Activated CD4-positive, alpha-beta T cell treated with anti-CD3 and anti-CD28 coated beads for 24 hours (primary cell): ENCODE measurements at places on chromosomes 1 and 21.

GRCh38 chr1:44073528-44073927, 42.3 kb upstream of the SLC6A9 start:
- no peak for DNase-seq

- DNase-seq = no peak
Measured at GRCh38 chr1:17007121-17007520, 4.6 kb downstream of the ATP13A2 start.

DNA sequence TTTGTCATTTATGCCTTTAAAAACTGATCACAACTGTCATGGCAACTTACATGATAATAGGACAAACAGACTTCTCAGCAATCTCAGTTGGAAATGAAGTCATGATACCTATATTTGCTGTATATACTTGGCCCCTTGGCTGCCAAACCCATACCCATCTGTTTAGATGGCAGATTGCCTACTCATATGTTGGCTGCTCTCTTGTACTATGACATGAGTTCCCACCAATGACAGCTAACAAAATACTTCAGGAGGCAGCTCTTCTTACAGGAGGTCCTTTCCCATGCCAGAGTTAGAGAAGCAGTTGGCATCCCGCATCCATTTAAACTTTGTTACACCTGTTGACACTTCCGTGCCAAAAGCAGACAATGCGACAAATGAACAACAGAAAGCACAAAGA, 603.1 kb upstream of the ADGRL2 start:
- DNase-seq = no peak

- no peak for DNase-seq
Measured at GRCh38 chr1:25906644-25907300, 553 bp upstream of the STMN1 start.

DNA sequence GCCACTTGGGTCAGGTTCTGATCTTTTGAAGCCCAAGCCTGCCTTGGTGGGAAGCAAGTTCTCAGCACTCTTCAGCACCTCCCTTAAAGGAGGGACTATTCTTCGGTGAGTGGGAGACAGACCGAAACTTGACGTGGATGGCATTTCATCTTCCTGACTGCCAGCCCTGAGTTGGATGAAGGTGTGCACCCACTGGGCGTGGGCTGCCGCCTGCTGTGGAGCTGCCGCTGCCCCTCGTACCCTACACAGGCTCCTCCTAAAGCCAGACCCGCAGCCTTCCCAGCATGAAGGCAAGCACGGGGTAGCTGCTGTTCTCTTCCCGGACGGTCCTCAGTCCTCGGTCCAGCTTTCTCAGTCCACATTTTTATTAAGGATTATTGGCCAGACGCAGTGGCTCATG, 84.2 kb downstream of the SLC66A1 start:
- no peak for DNase-seq

DNA sequence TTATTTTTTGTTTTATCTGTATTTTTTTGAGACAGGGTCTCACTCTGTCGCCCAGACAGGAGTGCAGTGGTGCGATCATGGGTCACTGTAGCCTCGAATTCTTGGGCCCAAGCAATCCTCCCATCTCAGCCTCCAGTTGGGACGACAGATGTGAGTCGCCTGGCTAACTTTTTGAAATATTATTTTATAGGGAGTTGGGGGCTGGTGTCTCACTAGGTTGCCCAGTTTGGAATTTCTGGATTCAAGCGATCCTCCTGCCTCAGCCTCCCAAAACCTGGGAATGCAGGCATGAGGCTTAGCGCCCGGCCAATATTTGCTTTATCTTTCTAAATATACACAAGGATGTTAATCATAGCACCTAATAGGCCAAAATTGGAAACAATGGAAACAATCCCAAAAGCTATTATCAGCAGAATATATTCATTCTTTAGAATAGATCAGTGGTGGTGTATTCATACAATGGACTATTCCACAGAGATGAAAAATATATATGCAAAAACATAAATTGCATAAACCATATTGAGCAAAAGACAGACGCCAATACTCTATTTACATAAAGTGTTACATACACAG, 55.9 kb downstream of the DAP3 start:
- no peak for DNase-seq

DNA sequence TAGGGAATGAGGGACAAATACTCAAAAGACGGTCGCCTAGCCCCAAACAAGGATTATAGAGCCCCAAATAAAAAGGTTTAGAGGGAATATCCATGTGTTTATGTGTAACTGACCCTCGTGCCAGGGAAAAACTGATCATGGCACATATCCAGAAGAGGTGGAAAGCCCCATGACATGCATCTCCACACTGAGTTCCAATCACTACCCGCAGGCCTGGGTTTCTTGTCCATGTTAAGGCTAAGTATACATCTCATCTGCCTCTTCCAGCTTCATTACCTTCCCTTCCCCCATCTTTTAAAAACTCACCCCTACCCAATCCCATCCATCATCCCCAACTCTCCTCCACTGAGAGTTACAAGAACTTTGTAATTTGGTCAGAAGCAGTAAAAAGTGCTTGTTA, 15.2 kb downstream of the GADD45A start:
- DNase-seq = no peak
